Hematopoietic multipotent progenitor cell treated with erythropoietin and hydrocortisone succinate and interleukin-3 and kit ligand, for 6 days (in vitro differentiated cells): ENCODE measurements at places on chromosomes 2 and 18.
A peak's percentile ranks its signal among the peaks of the same experiment; 100 is the strongest.

DNA sequence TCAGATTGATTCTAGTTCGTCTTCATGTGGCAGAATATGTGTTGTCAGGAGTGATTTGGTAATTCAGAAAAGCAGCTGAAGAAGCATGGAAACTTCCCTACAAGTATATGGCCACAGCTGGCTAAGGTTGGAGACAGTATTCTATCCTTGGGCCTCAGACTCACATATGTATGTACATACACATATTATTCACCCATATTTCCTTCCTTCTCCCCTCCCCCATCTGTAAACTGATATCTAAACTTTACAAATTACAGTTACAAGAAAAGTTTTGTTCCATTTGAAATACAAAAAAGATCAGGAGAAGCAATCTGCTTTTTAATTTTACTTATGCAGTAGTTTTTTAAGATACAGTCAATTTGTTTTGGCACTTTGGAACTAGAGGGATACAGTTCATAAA is 3.1 kb downstream of the SP3 start:
- peak; percentile 48 for DNase-seq

GRCh38 chr2:223928113-223929006 is 16.8 kb downstream of the WDFY1 start:
- no peak for DNase-seq

- peak; percentile 50 for DNase-seq
Observed at GRCh38 chr2:168457190-168457895, 1.3 kb downstream of the CERS6 start.

- DNase-seq, result no peak
Observed at GRCh38 chr18:11500153-11501122, 109.0 kb upstream of the SLC35G4 start.

- no peak for DNase-seq
Observed at GRCh38 chr2:1694371-1695271, 49.7 kb downstream of the PXDN start.

DNA sequence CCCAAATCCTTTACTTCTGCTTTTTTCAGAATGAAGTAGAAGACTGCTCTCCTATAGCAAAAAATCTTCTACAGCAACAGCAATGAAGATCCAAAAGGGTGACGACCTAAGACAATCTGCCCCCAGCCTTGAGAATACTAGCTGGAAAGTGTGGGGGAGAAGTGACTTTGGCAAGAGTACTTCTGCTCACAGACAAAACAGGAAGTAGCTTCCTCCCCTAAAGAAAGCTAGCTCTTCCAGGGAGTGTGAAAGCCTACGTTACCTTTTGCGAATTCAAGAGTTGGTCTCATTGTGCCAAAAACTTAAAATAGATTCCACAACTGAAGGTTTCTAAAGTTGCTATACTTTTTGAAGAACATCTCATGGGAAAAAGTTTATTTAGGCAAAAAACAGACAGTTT is 1069.2 kb upstream of the CHAC2 start:
- DNase-seq, result no peak

- no peak for DNase-seq
Observed at GRCh38 chr2:180933332-180933731, 47.1 kb upstream of the UBE2E3 start.

DNA sequence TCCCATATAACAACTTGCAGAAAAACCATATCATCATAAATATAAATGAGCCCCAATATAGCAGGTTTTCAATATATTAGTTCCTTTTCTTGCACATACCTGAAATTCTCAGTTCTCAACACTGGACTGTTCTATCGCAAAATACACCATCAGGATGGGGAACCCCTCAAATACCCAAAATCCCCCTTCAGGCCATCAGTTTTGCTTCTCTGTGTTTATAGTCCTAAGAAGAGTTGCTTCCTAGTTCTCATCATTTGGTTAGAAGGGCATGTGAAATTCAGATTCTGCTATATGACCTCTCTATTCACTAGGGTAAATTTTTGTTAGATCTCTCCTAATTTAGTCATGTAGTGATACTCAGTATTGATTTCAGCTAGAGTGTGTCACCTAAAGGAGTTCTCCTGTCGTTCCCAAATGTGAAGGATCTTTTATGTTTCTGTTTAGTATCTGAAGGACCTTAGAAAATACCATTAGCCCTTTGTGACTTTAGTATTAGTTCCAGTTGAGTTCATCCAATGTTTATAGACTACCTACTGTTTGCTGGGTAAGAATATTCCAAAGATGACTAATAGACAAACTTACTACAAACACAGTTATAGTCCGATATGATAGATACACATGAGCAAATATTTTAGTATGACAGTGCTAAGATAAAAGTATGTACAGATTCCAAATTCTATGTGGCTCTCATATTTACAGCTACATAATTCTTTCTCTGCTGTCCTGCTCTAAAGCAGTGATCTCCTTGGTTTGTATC is 115.8 kb downstream of the TTC27 start:
- no peak for DNase-seq

DNA sequence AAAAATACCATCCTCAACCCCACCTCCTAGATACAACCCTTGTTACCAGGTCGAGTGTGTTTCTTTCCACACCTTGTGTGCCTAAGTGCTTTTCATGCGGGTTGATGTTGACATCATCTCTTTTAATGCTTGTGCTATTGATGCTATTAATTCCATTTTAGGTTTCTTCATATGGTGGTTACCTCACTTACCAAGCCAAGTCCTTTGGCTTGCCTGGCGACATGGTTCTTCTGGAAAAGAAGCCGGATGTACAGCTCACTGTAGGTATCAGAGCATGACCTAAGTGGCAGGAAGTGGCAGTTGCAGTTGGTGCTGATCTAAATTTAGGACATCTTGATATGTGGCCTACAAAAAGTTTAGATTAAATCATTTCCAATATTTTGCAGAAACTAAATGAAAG is 149.9 kb upstream of the TTC39C start:
- peak; percentile 49 for DNase-seq

GRCh38 chr2:237421542-237422116 is 7.7 kb upstream of the COL6A3 start:
- peak; percentile 61 for DNase-seq

DNA sequence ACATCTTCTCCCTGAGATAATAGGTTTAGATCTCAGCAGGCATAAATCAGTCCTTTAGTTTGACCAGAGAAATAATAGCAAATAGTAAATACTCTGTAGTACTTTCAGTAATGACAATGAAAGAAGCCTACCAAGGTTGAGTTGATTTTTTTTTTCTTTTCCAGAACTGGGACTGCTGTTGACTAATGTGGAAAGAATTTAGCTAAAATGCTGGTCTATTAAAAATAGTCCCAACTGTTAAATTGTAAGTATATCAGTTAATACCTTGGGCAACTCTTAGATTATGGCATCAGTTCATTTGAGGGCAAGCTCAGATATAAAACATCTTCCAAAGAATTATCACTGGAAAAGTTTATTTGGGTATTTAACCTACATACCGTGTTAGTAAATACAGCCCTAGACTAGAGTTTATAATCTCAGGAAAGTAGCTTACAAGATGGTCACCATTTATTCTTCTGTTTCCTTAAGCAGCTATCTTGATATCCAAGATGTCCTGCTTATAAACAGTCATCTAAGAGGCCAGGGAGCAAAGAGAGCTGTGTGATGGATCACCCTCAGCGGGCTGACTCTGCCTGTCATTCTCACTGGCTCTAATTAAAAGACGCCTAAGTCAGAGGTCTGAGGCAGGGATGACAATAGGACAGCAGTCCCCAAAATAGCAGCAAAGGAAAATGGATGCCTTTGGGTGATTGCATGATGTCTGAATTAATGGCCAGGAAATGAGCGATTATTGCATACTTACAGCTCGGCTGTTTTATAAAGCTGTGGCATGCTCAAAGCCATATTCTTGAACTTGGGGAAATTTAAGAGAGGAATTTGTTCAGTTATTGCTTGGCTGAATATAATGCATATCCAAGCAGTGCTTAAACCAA is 121.3 kb downstream of the MTX2 start:
- DNase-seq, result no peak

DNA sequence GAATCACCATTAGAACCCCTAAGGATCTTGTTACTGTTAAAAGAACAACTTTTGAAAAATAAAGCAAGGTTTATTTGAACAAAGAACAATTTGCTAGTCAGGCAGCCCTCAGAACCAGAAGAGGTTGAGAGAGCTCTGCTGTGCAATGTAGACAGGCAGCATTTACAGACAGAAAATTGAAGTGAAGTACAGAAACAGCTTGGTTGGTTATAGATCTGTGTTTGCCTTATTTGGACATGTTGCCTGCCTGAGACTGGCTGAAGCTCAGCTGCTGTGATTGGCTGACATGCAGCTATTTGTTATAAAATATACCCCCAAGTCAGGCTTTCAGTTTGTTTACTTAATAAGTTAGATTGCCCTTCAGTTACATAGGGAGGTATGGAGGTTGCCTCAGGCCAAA is 12.5 kb downstream of the MSTN start:
- no peak for DNase-seq

GRCh38 chr2:236177967-236178889 is 10.0 kb upstream of the GBX2 start:
- peak; percentile 56 for DNase-seq

- DNase-seq, result peak; percentile 3
Observed at GRCh38 chr2:187054501-187055319, 205.7 kb upstream of the ZSWIM2 start.

- peak; percentile 60 for DNase-seq
Observed at GRCh38 chr18:59881728-59882656, 17.8 kb upstream of the PMAIP1 start.

GRCh38 chr2:101949304-101949703 is 42.5 kb upstream of the IL1R2 start:
- no peak for DNase-seq

DNA sequence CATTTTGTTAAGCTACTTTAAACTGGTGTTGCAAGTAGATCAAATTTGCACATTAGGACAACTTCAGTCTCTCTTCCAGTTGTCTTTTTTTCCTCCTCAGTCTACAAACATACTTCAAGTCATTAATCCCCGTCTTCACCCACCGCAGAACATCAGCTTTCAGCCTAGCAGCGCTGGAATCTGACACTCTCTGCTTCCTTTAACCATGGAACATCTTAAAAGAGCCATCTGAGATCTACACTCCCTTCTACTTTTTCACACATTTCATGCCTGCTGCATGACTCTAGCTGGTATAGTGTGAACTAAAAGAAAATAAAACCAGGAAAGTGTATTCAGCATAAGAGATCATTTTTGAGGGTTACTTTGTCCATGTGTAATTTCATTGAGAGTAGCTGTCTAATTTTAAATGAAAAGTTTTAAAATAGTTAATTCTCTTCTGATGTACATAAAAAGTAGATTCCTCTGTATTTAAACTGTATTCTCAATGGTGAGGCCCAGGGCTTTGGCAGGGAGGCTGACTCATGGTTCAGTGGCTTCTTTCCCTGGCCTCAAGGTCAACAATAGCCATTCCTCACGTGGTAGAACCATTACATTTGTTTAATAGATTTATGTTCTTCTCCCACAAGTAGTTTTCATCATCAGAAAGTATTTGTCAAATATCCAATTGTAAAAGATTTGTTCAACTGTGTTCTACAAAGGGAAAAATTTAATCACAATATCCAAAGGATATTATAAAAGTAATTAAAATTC is 16.5 kb downstream of the SGPP2 start:
- no peak for DNase-seq

DNA sequence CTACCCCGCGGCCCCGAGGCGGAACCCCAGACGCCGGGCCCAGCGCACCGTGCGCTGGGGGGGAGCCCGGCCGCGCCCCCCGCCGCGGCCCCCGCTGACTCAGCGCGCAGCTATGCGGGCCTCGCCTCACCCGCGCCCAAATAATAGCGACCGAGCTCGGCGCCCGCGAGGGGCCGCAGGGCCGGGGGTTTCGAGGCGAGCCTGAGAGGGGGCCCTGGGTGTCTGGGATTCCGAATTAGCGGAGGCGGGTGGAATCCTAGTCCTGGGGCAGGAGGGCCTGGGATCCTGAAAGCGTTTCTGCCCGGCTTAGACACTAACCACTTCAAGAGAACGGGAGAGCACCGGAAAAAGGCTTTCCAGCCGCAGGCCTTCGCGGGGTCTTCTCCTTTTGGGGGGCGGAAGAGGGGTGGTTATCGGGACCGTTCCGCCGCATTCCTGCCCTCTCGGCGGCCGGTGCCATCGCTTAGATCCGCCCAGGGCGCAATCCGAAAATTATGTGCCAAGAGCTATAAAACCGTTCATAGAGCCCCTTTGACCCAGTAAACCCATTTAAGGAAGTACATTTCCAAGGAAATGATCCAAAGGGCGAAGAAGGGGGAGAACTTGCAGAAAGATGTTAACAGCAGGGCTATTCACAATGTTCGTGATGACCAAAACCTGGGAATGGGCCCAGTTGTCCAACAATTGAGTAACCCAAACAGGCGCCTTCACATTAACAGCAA is 681 bp upstream of the ROCK2 start:
- peak; percentile 64 for DNase-seq

- DNase-seq, result no peak
Observed at GRCh38 chr2:105338020-105338385, 663 bp downstream of the C2orf49 start.

GRCh38 chr2:190277234-190278112 is 42.2 kb downstream of the HIBCH start:
- peak; percentile 84 for DNase-seq

- DNase-seq, result no peak
Observed at GRCh38 chr2:218343591-218343990, 13.1 kb upstream of the CATIP start.

DNA sequence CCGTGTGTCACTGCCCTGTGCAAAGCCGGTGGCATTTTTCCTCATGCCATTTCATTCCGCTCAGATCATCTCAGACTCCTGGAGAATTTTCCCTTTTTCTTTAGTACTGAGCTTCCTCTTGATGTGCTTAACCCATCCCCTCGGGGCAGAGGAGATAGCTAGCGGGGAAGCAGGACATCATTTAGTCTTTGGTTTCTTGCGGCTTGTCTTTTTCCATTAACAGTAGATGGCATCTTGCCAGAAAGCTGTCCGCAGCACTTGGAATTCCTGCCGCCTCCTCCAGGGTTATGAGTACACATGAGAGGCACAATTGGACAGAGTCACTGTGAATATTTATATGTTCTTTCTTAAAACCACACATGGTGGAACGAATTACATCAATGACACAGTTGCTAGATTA is 226.6 kb downstream of the ALPK2 start:
- no peak for DNase-seq

DNA sequence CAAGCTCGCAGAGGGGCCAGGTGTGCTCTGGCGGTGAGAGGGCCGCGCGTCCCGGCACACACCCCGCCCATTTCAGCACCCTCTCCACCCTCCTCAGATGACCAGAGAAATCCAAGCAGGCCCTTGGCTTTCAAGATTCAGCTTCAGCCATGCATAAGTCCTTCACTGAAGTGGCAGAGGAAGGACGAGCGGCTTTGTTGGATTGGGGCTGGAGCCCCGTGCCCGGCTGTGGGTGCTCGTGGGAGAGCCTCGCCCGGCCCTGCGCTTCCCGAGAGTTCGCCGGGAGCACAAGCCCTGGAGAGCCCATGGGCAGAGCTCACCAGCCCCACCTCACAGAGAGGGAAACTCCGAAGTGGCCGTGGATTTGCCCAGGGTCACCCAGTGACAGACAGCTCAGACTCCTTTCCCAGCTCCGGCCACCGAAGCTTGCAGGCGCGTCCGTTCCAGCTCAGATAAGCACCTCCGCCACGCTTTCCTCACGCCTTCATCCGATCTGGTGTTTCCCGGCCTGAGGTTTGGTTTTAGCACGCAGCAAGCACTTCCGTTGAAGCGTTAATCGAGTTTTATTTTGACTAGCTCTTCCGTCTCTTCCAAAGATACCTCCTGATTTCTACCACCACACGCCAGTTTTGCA is 45.6 kb upstream of the MTCL1 start:
- DNase-seq, result no peak

- DNase-seq, result no peak
Observed at GRCh38 chr2:231597014-231597611, 4.4 kb downstream of the TEX44 start.
